GM23338 (cell line): ENCODE measurements at places on chromosomes 7 and 10. TPM values are rescaled to one million over a fixed set of nuclear protein-coding genes. Genes with fewer than 3 reads are reported as not detected.

EXOC4 gene
- total RNA-seq = 44.6 and 52.7 TPM in 2 replicates

NKX6-2 gene
- total RNA-seq = 0.24 TPM in 1 of 2 replicates, not detected in the other

SNCG gene
- total RNA-seq = 4.0 and 9.6 TPM in 2 replicates

ANKRD61 gene
- 0.42 and 0.70 TPM in 2 replicates for total RNA-seq

NYAP1 gene
- total RNA-seq = 2.3 and 4.9 TPM in 2 replicates

CTNNA3 gene
- 0.50 and 3.3 TPM in 2 replicates for total RNA-seq

CLCN1 gene
- 0.23 and 0.38 TPM in 2 replicates for total RNA-seq

MTERF1 gene
- 13.5 and 19.7 TPM in 2 replicates for total RNA-seq

LEP gene
- not detected in 2 replicates for total RNA-seq

CTAGE8 gene
- 0.52 and 1.4 TPM in 2 replicates for total RNA-seq

TAF3 gene
- 5.6 and 6.4 TPM in 2 replicates for total RNA-seq

IKZF1 gene
- 0.43 and 1.8 TPM in 2 replicates for total RNA-seq

NUDT13 gene
- 1.4 and 4.3 TPM in 2 replicates for total RNA-seq

MLXIPL gene
- 8.6 and 25.7 TPM in 2 replicates for total RNA-seq

OPN1SW gene
- not detected in 2 replicates for total RNA-seq

PIP4K2A gene
- total RNA-seq = 40.1 and 44.4 TPM in 2 replicates

KIF5B gene
- 81.8 and 86.4 TPM in 2 replicates for total RNA-seq

BAG3 gene
- total RNA-seq = 8.2 TPM in 2 replicates

VWDE gene
- 35.3 and 45.5 TPM in 2 replicates for total RNA-seq

IGFBP1 gene
- not detected in 2 replicates for total RNA-seq

GPR85 gene
- total RNA-seq = 0.35 and 0.47 TPM in 2 replicates

ADRA2A gene
- 1.8 and 2.5 TPM in 2 replicates for total RNA-seq

DNTT gene
- not detected in 2 replicates for total RNA-seq

SLC13A4 gene
- 1.7 and 2.4 TPM in 2 replicates for total RNA-seq

LAMB1 gene
- total RNA-seq = 57.6 and 57.8 TPM in 2 replicates

SPACDR gene
- total RNA-seq = 0.52 TPM in 1 of 2 replicates, not detected in the other

RBM20 gene
- total RNA-seq = 0.04 and 0.17 TPM in 2 replicates

FAM237B gene
- total RNA-seq = 0.07 TPM in 1 of 2 replicates, not detected in the other

SPDYE2 gene
- total RNA-seq = not detected in 2 replicates

SH2D4B gene
- total RNA-seq = not detected in 2 replicates

TMEM139 gene
- 2.3 and 3.6 TPM in 2 replicates for total RNA-seq

MUC12 gene
- total RNA-seq = 3.8 and 4.6 TPM in 2 replicates

CFAP70 gene
- 0.08 and 0.17 TPM in 2 replicates for total RNA-seq

TBXAS1 gene
- 1.0 TPM in 1 of 2 replicates, not detected in the other for total RNA-seq

TAS2R4 gene
- total RNA-seq = 3.3 and 4.2 TPM in 2 replicates

BMPER gene
- 0.43 and 1.4 TPM in 2 replicates for total RNA-seq

PANK1 gene
- total RNA-seq = 44.7 and 62.5 TPM in 2 replicates

CPVL gene
- 33.3 and 37.8 TPM in 2 replicates for total RNA-seq

FAM131B gene
- 28.8 and 30.2 TPM in 2 replicates for total RNA-seq

KIAA1217 gene
- total RNA-seq = 9.1 and 17.7 TPM in 2 replicates

ASAH2 gene
- total RNA-seq = 0.04 and 0.17 TPM in 2 replicates

CNPY1 gene
- total RNA-seq = 0.31 TPM in 1 of 2 replicates, not detected in the other

AP3M1 gene
- total RNA-seq = 33.1 and 41.7 TPM in 2 replicates

CFAP46 gene
- total RNA-seq = 2.8 and 3.1 TPM in 2 replicates

TFPI2 gene
- total RNA-seq = 11.2 and 13.3 TPM in 2 replicates

TAF6 gene
- total RNA-seq = 125 and 141 TPM in 2 replicates

MMP21 gene
- total RNA-seq = not detected in 2 replicates

PAPOLB gene
- 0.27 and 0.42 TPM in 2 replicates for total RNA-seq

SLC16A9 gene
- 11.4 and 16.0 TPM in 2 replicates for total RNA-seq

SERPINE1 gene
- 0.97 and 2.0 TPM in 2 replicates for total RNA-seq

CPED1 gene
- 0.17 and 0.23 TPM in 2 replicates for total RNA-seq

C10orf53 gene
- total RNA-seq = not detected in 2 replicates
